ENCODE measurements at places on chromosomes 1 and 21.

DNA sequence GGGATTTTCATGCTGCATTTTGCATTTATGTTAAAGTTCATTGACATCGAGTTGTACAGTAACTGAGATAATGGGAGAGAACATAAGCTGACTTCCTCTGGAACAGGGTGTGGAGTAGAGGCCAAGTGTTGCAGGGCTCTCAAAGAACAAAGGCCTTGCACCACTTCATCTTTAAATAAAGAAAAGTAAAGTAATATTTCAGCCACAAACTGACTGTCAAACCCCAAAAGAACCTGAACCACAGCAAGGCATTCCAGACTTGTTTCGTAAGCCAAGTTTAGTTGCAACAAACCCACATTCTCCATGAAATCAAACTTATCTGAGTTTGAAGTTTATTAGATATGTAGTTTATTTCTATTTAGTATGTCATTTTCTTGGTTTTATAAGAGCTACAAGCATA is 19.1 kb upstream of the HMGCS2 start:
- no peak for DNase-seq

GRCh38 chr1:46087891-46088290 is 44.5 kb downstream of the PIK3R3 start:
- DNase-seq: no peak

- DNase-seq: peak; percentile 28
Measured at GRCh38 chr1:66033781-66034180, 241.1 kb downstream of the PDE4B start.

DNA sequence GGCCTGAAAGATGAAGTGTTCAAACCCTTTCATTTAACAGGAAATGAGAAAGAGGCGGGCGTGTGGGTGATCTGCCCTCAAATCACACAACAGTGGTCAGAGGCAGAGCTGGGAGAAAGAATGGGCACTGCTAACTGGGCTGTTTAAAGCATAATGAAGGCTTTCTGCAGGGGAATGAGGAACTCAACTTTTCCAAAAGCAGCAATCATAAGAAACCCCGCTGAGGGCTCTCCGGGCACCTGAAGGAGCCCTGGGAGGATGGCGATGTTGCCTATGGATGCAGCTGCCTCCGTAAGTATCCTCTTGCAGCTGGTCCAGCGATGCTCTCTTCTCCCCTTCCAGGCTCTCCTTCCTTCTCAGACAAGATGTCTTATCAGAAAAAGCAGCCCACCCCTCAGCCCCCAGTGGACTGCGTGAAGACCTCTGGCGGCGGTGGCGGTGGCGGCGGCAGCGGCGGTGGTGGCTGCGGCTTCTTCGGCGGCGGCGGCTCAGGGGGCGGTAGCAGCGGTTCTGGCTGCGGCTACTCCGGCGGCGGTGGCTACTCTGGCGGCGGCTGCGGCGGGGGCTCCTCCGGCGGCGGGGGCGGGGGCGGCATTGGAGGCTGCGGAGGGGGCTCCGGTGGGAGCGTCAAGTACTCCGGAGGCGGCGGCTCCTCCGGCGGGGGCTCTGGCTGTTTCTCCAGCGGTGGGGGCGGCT is 1.2 kb downstream of the LORICRIN start:
- no peak for DNase-seq

GRCh38 chr1:71083271-71083670 is 2.4 kb upstream of the ZRANB2 start:
- DNase-seq: no peak

GRCh38 chr1:29224356-29224837 is 6.3 kb downstream of the MECR start:
- DNase-seq: no peak

- DNase-seq: peak; percentile 42
Measured at GRCh38 chr1:201710632-201711597, 118.0 kb upstream of the IPO9 start.

- DNase-seq: peak; percentile 85
Measured at GRCh38 chr21:39387461-39388037, 38.7 kb upstream of the HMGN1 start.

DNA sequence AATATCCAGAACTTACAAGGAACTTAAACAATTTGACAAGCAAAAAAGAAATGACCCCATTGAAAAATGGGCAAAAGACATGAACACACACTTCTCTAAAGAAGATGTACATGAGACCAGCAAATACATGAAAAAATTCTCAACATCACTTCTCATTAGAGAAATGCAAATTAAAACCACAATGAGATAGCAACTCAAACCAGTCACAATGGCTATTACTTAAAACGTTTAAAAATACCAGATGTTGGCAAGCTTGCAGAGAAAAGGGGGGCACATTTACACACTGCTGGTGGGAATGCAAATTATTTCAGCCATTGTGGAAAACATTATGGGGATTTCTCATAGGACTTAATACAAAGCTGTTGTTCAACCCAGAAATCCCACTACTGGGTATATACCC is 1634.0 kb downstream of the NCAM2 start:
- no peak for DNase-seq

GRCh38 chr1:9482816-9483572 is 56.3 kb upstream of the SLC25A33 start:
- no peak for DNase-seq
